ENCODE measurements at places on chromosomes 12 and 14.

- DNase-seq = no peak
Measured at GRCh38 chr12:113186666-113187325, 1.3 kb downstream of the RITA1 start.

GRCh38 chr14:29161593-29161992, 395.0 kb downstream of the FOXG1 start:
- no peak for DNase-seq

DNA sequence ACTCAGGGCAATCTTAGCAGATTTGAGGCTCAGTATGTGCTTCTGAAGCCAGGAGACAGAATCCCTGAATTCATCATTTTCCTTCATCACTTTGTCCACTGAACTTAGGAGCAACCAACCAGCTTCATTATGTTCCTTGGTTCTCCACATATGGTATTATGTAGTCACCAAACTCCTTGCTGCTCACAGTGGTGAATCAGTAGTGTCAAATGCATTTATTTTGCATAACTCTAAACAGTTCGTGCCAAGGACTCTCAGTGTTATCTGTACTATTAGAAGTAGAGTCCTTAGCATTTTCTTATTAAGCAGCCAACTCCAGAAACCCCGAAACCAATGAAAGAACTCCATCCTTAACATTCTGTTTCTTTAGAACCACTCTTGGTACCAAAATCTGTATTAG, 466.9 kb upstream of the RGS6 start:
- DNase-seq = no peak

DNA sequence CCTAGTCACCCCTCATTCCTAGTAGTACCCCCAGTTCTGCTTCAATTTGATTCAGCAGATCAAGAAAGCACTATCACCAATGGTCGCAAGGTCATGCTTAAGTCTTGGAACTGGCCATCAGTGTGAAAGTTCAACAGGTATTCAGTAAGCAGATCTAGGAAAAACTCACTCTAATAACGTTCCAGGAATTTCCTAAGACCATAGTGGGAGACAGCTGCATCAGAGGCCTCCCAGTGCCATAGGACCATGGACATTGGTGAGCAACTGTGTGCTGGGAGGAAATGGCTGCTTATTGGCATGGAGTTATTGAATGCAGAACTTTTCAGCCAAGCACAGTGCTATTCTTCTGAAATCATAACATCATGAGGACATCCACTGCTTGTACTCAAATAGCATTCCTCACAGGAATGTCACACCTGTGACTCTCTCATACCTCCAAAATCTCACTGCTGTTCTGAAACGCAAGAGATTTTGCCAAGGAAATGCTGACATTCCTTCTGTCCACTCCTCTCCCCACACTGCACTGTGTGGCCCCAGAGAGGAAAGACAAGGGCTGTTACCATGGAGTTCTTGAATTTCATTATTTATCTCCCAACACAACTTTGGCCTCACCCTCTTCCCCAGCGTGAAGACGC, 30.9 kb upstream of the MDM2 start:
- DNase-seq = no peak
